Tibial nerve (tissue), 4 donors: ENCODE measurements at places on chromosomes 6 and 20. TPM values are rescaled to one million over a fixed set of nuclear protein-coding genes. Genes with fewer than 3 reads are reported as not detected.

RCAN2 gene
- total RNA-seq, result 19.4 TPM

DLK2 gene
- total RNA-seq, result 1.0 TPM

BPIFA1 gene
- not detected for total RNA-seq

PSORS1C2 gene
- not detected for total RNA-seq

CALHM4 gene
- total RNA-seq, result not detected

RAB23 gene
- total RNA-seq, result 17.1 TPM
